ENCODE measurements at places on chromosomes 4 and X.

- DNase-seq, result no peak
Measured at GRCh38 chr4:139234253-139234652, 45.8 kb downstream of the MGARP start.

DNA sequence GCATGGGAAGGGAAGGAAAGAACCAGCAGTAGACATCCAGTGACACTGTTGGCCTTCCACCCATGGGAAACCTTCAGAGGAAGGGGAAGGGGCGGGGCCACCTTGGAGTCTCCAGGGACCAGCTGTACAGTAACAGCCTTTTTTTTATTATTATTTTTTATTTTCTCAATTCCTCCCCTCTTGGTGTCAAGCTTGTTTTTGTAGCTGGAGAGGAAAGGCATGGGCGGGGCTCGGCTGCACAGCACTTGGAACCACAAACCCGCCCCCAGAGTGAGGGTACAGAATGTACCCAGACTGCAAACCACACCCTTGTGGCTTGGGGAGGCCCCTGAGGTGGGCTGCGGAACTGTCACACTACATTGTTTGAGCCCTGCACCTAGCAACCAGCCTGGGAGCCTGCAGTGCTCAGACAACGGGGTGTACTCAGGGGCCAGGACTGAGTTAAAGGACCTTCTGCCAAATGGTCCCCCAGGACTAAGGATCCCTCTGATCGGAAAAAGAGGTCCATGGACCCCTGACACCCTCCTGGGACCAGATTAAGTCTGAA is 45.7 kb downstream of the PRPS1 start:
- peak; percentile 90 for DNase-seq

DNA sequence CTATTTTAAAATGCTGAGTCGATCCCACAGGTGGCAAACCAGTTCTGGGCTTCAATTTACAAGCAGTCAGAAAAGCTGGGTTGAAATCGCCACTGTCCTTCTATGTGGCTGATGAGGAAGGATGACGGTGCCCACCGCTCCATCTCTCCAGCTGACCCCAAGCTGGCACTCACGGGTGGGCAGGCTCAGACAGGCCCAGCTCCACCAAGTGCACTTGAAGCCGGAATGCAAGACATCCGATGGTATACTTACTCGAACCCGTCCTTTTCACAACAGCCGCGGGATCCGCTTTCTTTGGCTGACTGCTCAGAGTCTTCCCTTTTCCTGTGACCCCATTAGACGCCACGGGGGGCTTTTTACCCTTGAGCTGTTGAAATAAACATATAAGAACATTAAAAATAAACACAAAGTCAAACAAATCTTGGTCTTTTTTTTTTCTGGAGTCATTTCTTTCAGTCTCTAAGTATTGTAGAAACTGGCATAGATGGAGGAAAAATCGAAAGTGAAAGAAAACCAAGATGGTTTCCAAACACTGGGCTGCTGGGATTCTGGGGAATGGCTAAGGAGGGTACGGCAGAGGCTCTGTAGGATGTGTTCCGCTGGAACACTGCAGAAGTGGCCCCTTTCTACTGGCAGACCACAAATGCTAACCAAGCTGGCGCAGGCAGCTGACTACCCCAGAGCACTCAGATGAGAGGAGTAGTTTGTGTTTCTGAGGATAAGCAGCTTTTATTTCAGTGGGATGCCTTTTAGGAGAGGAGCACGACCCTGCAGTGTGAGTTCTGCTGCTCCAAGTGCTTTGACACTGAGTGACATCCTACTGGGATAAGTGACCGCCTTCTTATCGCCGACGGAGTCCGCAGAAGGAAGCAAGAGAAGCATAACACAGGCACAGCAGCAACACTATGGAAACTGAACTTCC is 160.9 kb downstream of the AFAP1 start:
- no peak for DNase-seq

GRCh38 chr4:47598320-47598719 is 113.2 kb downstream of the ATP10D start:
- no peak for DNase-seq

- no peak for DNase-seq
Measured at GRCh38 chr4:172489861-172490260, 676.7 kb downstream of the GALNTL6 start.

- peak; percentile 98 for DNase-seq
Measured at GRCh38 chrX:47193475-47194193, at the start of gene UBA1. UBA1 (plus strand) TSS chrX:47193829; CDS start chrX:47198803, 4,974 bp downstream.
